ENCODE measurements at places on chromosomes 1 and 21.

DNA sequence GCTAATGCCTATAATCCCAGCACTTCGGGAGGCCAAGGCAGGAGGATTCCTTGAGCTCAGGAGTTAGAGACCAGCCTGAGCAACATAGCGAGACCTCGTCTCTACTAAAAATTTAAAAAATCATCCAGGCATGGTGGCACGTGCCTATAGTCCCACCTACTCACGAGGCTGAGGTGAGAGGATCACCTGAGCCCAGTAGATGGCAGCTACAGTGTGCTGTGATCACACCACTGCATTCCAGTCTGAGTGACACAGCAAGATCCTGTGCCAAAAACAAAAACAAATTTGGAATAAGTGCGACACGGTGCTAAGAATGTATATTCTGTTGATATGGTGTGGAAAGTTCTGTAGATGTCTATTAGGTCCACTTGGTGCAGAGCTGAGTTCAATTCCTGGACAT, 15.1 kb downstream of the USP33 start:
- DNase-seq: no peak

DNA sequence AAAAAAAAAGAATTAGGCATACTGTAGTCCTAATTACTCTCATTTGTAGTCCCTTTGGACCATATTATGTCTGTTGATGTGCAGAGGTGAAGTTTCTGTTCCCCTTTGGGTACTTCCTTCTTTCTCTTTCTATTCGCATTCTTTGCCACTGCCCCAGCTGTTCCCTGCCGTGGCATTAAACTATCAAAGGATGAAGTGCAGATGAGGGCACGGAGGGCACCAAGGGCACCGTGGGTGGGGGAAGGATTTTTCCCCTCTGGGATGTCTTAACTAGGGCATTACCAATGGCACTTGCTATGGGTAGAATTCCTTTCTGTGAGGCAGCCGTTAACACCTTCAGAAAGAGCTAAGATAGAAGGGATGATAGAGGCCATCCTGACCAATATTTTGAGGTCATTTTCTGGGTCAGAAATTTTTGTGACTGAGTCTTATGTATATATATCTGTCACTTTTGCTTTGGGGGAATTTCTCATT, 4.9 kb upstream of the MAPKAPK2 start:
- DNase-seq: no peak

DNA sequence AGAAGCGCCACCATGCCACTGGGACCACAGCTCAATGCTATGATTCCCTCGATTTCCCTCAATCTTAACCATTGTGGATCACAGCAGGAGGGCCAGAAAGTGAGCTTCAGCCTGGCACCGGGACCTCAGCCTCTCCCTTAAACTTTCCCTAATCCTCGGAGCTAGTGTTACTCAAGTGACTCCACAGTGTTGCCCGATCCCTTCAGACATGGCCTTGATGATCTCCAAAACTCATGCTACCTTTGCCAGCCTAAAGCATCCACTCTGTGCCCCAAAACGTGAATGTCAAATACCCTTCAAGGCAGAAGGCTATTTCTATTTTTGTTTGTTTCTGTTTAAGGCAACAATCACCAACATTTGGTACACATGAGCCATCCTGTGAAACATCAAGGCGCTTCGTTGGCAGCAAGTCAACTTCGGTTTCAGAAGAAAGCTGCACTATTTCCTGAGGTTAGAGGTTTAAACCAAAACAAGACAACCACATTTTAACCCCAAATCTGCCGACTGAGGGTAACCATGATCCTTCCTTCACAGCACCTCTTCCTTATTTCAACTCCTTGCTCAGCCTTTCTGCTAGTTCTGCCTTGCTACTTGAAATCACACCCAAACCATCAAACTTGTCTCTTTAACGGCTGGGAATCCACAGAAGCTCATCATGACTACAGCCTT, 94.4 kb upstream of the KRTAP19-8 start:
- peak; percentile 71 for DNase-seq

- DNase-seq: no peak
These were observed 90.4 kb downstream of the KCNN3 start for GRCh38 chr1:154779551-154780189.

- DNase-seq: no peak
These were observed 20.4 kb upstream of the KIF14 start for GRCh38 chr1:200640963-200641401.

GRCh38 chr1:234900595-234900994, 228.0 kb downstream of the TOMM20 start:
- DNase-seq: no peak

GRCh38 chr1:8641377-8641997, 176.0 kb downstream of the RERE start:
- DNase-seq: no peak

DNA sequence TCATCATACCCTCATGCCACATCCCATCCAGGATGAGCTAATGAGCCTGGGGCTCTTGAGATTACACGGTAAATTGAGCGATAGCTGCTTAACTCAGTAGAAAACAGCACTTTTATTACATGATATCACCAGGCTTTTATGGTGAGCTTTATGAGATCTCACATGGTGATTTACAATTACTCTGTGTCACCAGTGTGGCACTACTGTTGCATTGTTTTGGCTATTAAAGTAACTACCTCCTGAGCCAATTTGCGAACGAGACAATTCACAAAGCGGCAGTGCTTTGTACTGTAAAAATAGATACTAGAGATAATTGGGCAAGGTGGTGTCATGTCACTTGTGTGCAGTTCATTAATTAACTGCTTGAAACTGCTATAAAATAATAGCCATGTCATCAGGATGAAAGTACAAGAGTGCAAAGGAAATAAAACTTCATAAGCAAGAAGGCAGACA, 767.7 kb upstream of the ADGRL2 start:
- no peak for DNase-seq

Data from activated CD4-positive, alpha-beta T cell treated with anti-CD3 and anti-CD28 coated beads, Interleukin-2, amount 50 U/mL, for 1 hour (primary cell).